ENCODE measurements at places on chromosomes 12 and 14.

DNA sequence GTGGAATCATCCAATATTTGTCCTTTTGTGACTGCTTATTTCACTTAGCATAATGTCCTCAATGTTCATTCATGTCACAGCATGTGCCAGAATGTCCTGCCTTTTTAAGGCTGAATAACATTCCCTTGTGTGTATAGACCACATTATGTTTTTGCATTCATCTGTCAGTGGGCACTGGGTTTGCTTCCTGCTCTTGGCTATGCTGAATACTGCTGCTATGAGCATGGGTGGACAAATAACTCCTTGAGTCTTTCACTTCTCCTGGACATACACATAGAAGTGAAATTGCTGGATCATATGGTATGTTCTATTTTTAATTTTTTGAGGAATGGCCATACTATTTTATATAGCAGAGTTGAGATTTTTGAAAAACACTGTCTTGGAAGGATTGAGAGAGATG lies 46.9 kb downstream of the GPR68 start:
- DNase-seq: no peak

- DNase-seq: peak; percentile 12
Measured at GRCh38 chr12:14618983-14619382, 51.3 kb upstream of the PLBD1 start.

DNA sequence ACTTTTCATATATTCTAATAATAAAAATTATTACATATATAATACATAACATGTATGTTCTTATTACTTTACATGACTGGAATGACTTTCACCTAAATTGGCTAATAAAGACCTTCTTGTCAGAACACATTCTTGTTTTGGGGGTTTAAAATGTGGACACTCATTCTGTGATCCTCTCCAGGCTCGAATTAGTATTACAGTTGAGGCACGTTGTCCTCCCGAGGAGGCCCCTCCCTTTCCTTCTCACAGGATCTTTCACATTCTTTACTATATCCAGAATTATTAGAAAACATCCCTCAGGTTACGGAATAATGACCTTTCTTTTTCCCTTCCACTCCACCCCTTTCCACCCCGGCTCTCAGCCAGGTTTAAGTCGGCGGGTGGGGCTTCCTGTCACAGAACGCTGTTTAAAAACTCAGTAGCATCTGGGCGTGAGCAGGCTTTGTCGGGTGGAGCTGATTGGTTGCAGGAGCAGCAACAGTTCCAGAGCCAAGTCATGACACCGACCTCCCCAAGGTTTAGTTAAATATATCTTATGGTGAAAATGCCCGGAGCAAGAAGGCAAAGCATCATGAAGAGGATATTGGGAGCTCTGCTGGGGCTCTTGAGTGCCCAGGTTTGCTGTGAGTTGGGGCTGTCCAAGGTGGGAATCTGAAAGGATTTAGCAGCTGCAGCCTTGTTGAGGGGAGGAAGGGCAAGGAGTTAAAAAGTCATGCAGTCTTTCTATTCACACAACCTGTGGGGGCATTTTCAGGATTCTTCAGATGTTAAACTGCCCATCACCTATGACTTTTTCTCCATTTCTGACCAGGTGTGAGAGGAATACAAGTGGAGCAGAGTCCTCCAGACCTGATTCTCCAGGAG lies 396.7 kb upstream of the OR4E1 start:
- DNase-seq: no peak

DNA sequence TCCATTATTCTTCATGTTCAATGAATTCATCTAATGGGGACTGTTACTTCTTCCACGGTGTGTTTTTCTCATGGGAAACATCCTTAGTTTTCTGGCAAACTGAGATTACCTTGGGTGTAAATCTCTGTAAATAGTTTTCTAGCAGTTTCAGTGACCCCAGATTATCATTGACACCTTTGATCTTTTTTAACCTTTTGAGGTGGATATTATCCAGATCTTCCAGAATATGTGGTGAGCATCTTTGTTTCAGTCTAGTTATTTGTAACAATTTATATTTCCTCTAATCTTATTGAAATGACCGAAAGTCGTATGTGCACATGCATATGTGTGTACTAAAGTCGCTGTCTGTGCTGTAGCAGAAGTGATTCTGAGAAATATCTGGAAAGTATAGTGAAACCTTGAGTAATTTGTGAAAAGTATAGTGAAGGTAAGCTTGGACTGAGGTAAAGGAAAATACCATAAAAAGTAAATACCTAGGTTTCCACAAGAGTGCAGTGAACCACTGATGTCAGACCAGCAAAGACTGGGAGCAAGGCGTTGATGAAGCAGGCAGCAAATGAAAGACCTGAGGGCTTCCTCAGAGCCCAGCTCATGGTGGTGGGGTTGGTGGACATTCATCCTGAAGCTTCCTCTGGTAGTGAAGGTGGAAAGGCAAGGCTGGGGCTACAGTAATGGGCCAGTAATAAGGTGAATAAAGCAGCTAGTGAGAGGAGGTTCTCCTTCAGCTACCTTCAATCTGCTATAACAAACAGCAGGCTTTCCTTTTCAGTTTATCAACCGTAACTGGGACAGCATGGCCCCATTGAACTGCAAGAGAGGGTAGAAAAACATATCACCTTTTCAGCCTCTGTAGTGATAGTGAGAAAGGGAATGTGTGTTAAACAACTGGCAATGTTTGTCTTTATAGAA lies 480.2 kb upstream of the FBXO33 start:
- DNase-seq: peak; percentile 18

DNA sequence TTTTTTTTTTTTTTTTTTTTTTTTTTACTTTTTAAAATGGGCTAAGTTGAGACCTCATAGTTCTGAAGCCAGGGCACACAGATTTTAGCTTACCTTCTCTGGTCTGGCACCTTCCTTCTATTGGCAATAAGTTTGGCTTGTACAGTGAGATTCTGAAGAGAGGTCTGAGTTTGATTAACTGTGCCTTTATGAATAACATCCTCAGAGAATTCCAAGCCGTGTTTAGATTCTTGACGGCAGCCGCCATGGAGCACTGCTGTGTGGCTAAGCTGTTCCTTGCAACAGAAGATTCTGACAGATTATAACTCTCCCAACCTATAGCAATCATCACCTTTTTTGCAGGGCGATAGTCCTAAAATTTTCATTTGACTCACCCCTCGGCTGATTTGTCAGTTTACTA lies 354.9 kb upstream of the FAR2 start:
- DNase-seq: no peak

GRCh38 chr14:63192085-63192484 lies 12.2 kb upstream of the RHOJ start:
- no peak for DNase-seq

DNA sequence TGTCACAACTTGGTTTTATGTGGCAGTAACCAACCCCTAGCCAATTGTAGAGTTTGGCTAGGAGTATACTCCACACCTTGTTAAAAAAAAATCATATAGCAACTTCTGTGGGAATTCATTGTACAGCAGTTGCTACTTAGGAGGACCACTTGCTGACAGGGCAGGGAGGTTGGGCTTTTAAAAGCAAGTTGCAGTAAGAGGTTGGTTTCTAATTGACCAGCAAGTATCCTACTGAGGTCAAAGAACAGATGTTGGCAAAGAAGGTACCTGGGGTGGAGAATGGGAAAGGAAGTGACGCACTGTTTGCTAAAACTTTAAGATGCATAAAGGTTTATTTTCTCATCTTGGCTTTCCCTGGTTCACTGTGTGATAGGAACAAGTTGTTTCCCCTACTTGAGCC lies 104.6 kb downstream of the TBX3 start:
- DNase-seq: peak; percentile 82

- DNase-seq: no peak
Measured at GRCh38 chr12:77949943-77950342, 119.2 kb downstream of the NAV3 start.

DNA sequence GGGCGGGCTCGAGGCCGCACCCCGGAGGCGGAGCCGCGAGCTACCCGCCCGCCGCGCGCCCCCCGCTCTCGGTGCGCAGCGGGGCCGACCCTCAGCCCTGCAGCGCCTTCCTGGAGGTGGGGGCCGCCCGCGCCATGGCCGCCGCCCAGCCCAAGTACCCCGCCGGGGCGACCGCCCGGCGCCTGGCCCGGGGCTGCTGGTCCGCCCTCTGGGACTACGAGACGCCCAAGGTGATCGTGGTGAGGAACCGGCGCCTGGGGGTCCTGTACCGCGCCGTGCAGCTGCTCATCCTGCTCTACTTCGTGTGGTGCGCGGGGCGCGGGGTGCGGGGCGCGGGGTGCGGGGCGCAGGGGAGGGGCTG lies at the start of gene P2RX2:
Gene P2RX2 (plus strand): TSS at position 94 of the 361 bp plus-strand sequence. CDS start 41 bp downstream, at position 135.
- DNase-seq: peak; percentile 63

DNA sequence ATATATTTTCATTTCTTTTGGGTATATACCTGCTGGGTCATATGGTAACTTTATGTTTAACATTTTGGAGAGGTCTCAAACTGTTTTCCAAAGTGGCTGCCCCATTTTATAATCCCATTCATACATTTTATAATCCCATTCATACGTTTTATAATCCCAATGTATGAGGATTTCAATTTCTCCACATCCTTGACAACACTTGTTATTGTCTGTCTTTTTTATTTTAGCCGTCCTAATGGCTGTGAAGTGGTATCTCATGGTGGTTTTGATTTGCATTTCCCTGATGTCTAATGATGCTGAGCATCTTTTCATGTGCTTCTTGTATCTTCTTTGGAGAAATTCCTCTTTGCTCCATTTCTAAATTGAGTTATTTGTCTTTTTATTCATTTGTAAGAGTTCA lies 6.7 kb upstream of the CFL2 start:
- DNase-seq: no peak

GRCh38 chr12:123690191-123690840 lies 19.4 kb downstream of the TCTN2 start:
- DNase-seq: no peak

DNA sequence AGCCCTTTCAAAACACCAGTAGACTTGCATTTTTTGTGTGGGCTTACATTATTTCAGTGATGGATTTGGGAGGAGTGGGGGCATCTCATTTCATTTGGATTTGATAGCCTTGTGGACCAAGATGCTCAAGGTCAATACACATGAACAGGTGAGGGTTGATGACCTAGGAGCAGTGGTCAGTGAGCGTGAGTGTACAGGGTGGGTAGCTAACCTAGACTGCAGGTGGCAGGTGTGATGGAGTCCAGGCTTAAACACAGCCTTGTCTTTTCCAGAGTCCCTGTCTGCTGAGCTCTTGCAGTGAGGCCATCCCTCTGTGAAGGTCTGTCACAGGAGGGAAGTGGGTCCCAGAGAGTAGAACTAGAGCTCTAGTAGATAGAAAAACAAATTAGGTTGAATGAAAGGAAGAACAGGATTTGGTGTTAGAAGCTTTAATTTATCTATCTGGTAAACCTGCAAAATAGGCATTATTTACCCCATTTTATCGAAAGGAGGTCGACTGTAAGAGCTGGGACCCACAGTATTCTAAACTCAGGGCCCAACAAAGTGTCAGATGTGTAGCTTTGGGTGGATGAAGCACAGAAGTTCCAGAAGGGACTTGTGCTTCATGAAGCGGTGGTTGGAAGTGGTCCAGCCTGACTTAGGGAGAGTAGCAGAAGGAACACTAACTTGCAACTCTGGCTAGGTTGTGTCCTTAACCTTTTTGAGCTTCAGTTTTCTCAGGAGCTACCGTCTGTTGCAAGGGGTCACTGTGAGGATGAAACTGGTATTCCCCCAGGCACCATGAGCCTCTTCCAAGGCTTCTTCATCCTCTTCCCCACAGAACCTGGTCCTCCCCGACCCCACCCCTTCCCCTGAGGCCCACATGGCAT lies 18.2 kb downstream of the RPS6KL1 start:
- no peak for DNase-seq

- DNase-seq: no peak
Measured at GRCh38 chr14:51527073-51527472, 124.6 kb upstream of the FRMD6 start.

GRCh38 chr12:53750812-53751335 lies 905 bp downstream of the CISTR start:
- peak; percentile 75 for DNase-seq

- no peak for DNase-seq
Measured at GRCh38 chr14:53848854-53849253, 107.8 kb downstream of the BMP4 start.

DNA sequence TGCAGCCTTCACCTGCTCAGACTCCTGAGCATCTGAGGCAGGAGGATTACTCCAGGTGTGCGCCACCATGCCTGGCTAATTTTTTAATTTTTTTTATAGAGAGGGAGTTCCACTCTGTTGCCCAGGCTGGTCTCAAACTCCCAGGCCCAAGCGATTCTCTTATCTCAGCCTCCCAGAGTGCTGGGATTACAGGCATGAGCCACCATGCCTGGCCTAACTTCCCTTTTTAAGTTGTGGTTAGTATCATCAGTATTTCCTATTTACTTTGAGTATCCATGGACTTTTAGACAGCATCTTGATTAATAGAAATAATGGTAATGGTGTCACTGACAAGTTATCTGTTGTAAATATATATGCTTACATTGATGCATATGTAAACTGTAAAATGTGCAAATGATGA lies 116.9 kb downstream of the FGD4 start:
- no peak for DNase-seq

DNA sequence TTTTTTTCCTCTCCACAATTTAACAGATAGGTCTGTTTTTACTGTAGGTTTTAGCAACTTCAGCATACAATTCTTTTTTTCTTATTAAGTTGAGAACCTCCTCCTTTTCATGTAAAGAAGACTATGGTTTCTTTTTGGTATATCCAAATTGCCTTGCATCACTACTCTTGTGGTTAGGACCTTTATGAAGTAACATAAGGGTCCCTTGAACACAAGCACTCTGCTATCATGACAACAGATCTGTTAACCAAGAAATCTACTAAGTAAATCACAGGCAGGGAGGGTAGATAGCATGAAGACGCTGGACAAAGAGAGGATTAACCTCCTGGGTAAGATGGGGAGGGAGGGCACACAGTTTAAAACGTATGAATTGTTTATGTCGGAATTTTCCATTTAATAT lies 380.6 kb downstream of the CCDC91 start:
- DNase-seq: no peak

- DNase-seq: peak; percentile 40
Measured at GRCh38 chr14:53692885-53693284, 263.7 kb downstream of the BMP4 start.

GRCh38 chr12:61854902-61855301 lies 405.3 kb upstream of the USP15 start:
- DNase-seq: no peak

DNA sequence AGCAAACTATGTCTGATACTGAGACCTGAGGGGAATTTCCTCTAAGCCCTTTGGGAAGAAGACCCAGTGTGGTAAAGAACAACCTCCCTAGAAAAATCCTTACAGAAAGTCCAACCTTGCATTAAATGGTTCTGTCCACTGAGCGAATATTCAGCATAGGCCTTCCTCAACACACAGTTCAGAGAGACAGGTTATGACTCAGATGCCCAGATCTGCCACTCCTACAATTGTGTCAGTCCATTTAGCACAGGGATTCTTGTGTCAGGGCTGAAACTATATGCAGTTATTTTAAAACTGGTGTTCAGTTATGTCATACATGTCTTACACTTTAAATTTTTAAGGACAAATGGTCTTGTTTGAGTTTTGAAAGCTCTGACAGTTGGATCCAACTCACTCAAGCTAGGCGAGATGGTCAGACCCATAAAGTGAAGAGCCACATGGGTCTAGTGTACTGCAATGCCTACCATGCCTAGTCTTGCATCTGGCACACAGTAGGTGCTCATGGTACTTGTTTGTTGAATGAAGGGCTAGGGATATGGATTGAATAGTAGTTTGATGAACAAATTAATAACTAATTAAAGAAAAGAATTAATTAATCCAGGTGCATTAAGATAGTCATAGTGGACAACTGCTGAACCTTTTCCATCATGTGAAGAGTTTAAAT lies 207.5 kb upstream of the PWP1 start:
- DNase-seq: no peak

Measured in NCI-H69 (cell line).